Renal cortex interstitium (tissue), 15 donors: ENCODE measurements at places on chromosomes 6 and 20. TPM values are rescaled to one million over a fixed set of nuclear protein-coding genes. Genes with fewer than 3 reads are reported as not detected.

SLC32A1 gene
- 1.4 TPM for polyA plus RNA-seq

KIAA0408 gene
- 2.7 TPM for polyA plus RNA-seq

TPD52L1 gene
- polyA plus RNA-seq: 91.4 TPM

STMND1 gene
- 0.23 TPM for polyA plus RNA-seq

RNF217 gene
- 14.1 TPM for polyA plus RNA-seq

PTCHD4 gene
- polyA plus RNA-seq: 2.0 TPM
